ENCODE measurements at places on chromosomes 5 and 9.

- DNase-seq: no peak
These were observed 214.8 kb downstream of the ISL1 start for GRCh38 chr5:51598026-51598425.

- DNase-seq: no peak
These were observed 16.4 kb upstream of the ANXA6 start for GRCh38 chr5:151173711-151174611.

GRCh38 chr9:87250205-87250604, 247.5 kb upstream of the DAPK1 start:
- DNase-seq: no peak

DNA sequence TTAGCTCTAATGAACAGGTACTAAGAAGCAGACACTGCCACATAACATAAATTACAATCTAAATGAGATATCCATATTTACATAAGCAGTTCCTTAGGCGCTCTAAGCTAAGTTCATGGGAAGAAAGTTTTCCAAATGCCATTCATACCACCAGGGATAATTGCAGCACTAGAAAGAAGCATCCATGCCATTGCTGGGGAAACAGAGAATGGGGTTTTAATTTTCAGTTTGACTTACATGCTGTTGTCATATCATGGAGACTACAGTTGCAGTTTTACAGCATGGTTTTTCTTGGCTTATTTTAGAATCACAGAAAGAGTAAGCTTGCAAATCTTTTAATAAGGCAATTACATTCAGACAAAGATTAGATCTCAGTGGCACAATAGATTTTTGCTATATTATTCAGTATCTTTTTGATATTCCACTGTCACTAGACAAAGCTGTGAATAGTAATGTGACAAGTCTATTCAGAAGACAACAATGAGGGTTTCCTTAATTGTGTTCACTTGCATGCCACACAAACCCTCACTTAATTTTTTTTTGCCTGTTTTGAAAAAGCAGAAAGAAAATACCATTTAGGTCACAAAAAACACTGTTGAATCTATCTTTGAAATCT, 108.4 kb upstream of the ELAVL2 start:
- no peak for DNase-seq

GRCh38 chr5:157877821-157878220, 18.9 kb upstream of the CLINT1 start:
- no peak for DNase-seq

- no peak for DNase-seq
These were observed 82.6 kb downstream of the AOPEP start for GRCh38 chr9:94808926-94809700.

DNA sequence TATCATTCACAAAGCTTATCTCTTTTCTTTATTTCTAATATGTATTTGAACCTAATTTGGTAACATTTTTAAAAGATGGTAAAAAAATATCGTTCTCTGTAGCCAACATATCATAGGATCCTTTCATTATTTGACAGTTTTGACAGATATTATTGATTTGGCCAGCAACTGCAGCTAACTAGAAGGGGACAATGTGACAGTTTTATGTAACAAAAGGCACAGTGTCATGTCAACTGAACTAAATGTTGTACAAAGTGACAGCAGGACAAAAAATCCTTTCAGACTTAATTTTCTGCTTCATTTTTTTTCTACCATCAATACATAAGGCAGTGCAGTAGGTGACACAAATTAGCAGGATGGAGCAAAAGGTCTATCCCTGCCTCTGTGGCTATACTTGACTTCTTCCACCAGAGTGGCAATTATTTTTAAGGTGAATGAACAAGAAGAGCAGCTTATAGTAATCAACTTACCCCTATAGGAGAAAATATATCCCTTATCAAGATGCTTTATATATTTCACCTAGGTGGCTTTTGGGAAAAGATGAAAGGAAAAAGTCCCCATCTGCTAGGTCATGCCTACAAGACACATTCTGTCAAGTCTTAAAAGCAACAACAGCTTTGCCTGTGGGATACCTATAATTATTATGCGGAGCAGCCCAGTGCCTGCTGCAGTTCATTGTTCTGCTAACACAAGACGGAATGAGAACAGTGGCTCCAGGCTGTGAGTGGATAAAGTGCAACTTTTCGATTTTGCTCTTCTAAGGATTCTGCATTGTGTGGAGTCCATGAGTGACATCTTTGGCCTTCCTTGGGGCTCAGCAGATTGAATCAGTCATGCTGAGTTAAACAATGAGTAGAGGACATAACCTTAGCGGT, 694.9 kb downstream of the ISL1 start:
- no peak for DNase-seq
